ENCODE measurements at places on chromosomes 7 and 10.

DNA sequence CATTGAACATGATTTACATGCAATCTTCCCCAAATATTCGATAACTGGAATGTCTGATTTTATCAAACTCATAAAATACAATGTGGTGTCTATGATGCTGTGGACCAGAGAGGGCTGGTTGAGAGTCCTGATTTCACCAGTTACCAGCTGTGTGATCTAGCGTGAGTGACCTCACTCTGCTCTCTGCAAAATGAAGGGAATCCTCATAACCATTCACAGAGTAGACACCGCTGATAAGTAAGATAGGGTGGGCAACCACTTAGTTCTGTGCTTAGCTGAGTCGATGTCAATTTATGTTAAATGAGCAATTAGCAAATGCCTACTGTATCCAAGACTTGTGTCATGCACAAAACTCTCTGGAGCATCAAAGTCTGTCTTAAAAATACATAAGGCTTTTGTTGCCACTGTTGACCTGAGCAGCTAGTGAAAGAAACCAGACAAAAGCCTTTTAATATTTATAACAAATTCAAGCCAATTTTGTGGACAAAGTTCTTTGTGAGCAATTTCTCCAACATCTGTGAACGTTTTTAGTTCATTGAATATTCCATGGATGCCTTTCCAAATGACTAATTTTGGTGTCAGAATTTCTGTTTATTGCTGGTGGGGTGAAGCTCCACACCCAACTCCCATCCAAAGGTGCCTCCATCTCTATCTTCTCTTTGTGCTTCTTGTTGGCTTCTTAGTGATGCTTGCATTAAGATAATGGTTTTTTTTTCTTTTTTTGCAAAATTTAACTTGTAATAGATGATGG, 314.2 kb downstream of the ADRA2A start:
- no peak for DNase-seq

DNA sequence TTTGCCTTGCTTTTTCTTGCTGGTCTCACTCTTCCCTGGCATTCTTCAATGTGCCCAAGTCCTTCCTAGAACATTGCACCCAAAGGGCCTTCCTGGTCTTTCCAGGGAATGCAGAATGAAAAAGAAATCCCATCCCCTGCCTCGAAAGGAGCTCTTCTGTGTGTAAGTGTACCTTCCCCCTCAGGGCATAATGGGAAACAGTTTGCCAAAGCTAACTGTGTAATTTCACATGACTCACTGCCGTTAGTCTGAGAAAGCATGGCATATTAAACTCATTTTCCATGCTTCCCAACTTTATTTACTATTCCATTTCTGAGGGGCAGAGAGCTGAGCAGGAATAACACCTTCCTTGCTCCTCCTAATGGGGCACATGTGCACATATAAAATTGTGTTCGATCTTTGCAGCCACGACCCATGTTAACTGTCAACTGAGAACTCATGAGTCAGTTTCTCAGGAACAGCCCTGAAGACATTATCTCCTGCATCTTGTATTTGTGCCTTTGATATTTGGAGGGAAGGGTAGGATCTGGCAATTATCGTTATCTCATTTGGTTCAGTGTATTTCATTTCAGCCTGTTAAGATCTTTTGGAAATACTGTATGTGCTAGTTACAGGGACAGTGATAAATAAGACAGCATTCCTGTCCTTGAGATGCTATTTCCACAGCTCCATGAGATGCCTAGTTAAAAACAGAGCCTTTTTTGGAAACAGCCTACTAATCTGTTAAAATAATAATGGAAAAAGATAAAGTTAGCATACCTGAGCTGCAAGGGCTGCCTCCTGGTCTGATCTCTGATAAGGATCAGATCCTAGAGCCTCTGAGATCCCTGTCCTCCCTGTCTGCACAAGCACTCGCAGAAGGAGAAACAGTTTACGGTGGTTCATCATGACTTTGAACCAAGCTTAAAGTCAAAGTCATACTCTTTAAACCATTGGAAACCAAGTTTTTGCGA, 42.3 kb downstream of the IKZF1 start:
- DNase-seq = no peak

DNA sequence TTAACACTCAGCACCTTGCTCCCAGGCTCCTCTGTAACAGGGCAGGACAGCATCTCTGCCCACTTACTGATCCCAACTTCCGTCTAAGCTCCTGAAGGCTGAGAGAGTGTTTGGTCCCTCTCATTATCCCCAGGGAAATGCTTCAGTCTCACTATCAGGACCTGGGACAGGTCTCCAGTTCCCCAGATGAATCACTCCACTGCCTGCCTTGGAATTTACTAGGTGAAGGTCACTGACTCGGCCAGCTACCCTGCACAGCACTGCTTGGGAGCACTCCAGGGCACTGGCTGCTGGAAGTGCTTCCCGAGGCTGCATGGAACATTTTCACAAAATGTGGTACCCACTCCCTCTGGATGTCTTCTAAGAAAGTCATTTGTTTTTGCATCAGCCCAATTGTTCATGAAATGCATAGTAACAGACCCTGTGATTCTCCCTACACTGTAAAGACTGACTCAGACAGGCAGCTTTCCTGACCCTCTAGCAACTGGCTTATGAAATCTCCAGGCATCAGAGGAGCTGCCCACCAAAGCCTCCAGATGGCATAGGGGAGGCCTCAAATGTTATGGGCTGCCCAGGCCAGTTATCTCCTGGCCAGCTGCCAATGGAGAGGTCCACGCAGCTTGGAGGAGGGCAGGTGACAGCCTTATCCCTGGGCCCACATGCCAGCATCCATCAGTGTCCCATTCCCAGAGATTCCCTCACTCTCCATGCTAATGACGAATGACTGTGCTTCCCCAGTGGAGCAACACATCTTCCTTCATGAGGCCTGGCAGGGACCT, 89.1 kb downstream of the GFRA1 start:
- DNase-seq = no peak

DNA sequence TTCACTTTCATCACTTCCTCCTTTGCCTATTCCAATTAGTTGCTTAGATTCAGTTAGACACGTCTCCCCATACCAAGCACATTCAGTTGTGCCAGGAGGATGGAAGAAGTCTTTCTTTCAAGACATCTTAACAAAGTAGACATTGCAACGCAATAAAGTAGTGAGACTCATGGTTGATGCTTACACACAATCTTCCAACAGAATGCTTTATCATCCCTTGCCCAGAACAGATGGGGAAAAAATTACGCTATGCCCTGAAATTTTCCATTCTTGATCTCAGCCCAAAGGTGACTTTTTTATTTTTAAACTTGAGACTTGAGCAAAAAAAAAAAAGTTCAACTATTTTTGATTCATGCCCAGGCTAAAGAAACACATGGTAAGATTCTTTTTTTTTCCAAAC, 74.9 kb downstream of the KCNMA1 start:
- DNase-seq = no peak
